ENCODE measurements at places on chromosomes 5 and 9.

DNA sequence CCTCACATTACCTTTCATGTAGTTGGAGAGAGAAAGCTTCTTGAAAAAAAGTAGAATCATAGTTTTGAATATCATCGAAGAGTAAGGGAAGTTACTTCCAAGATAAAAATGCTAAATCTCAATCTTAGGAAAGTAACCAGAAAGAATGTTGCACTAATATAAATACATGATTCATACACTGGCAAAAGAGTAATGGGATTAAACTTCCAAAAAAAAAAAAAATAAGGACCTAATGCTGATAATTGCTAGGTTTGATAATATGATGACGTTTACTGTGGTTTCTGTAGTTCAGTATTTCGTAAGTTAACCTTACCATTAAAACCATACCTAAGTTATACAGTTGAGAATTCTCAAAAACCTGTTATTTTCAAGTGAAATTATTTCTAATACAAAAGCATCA, 573.8 kb upstream of the CDH9 start:
- DNase-seq = no peak

- no peak for DNase-seq
Observed at GRCh38 chr9:82332774-82333152, 344.2 kb downstream of the SPATA31D1 start.

DNA sequence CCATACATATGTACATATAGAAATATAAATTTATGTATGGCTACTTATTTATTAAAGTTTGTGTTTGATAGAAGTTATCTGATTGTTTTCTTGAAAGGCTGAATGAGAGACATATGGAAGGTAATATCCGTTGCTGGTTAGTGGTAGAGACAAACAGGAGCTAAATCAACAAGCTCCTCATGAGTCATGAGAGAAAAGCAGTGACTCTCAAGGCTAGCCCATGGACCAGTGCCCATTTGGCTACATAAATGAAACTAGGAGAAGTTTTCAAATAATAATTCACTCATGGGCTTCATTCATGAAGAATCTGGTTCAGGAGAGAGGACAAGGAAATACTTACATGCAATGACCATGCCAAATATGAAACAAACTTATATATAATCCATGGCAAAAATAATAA, 504.5 kb upstream of the ITGA1 start:
- DNase-seq = no peak

- no peak for DNase-seq
Observed at GRCh38 chr9:14398473-14398872, 84.5 kb upstream of the NFIB start.

GRCh38 chr9:27929841-27930240, 356.6 kb upstream of the C9orf72 start:
- no peak for DNase-seq

GRCh38 chr5:169944922-169945680, 35.2 kb downstream of the INSYN2B start:
- DNase-seq = no peak

GRCh38 chr9:98690686-98691085, 18.0 kb downstream of the GABBR2 start:
- no peak for DNase-seq

- DNase-seq = no peak
Observed at GRCh38 chr5:82312373-82312856, 34.3 kb upstream of the RPS23 start.

DNA sequence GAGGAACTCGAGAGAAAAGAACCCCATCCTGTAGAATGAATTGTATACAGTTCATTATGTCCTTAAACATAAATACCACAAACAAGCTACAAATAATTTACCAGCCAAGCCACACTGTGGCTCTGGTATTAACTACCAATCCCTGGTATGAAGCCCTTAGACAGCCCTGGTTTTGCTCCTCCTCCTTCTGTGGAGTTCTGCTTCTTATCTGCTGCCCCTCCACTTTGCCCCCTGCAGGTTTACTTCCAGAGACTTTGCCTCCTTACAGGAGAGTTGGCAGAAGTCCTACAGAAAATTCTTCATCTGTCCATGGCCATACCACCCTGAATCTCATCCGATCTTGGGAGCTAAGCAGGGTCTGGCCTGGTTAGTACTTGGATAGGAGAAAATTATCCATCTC, 219.8 kb downstream of the ACTL7B start:
- DNase-seq = no peak

GRCh38 chr5:22341406-22341805, 511.7 kb downstream of the CDH12 start:
- no peak for DNase-seq

DNA sequence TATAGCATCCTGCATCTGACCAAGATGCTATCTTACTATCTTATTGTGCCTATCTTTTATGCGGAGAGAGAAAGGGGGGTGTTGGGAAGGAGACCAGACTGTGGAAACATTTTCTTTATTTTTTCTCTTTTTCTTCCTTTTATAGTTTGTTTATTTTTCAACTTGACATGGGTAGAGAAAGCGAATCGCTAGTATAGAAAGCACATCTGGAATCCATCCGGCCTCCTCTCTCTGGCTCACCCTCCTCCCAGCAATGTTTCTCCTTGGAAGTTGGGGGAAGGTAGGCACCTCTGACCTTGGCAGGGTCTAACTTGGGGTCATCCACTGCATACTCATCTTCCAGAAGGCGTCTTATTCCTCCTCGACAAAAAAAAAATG, 3.9 kb downstream of the S1PR3 start:
- DNase-seq = no peak

GRCh38 chr5:169318556-169318955, 17.6 kb upstream of the SLIT3 start:
- no peak for DNase-seq

GRCh38 chr5:67880511-67880805, 335.1 kb upstream of the PIK3R1 start:
- no peak for DNase-seq

GRCh38 chr9:1514250-1514649, 464.1 kb downstream of the DMRT2 start:
- DNase-seq = no peak

DNA sequence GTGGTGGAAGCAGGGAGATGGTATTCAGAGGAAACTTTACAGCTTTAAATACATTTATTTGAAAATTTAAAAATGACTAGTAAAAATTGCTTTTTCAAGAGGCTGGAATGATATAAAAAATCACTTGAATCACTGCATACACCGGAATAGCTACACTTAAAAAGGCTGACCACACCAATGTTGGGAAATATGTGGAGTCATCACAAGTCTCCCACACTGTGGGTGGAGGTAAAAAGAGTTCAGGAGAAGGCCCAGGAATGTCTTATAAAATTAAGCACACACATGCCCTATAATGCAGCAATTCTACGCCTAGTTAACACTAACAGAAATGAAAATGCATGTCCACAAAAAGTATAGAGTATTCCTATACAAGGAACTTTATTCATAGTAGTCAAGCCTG, 198.1 kb downstream of the ROR2 start:
- no peak for DNase-seq

DNA sequence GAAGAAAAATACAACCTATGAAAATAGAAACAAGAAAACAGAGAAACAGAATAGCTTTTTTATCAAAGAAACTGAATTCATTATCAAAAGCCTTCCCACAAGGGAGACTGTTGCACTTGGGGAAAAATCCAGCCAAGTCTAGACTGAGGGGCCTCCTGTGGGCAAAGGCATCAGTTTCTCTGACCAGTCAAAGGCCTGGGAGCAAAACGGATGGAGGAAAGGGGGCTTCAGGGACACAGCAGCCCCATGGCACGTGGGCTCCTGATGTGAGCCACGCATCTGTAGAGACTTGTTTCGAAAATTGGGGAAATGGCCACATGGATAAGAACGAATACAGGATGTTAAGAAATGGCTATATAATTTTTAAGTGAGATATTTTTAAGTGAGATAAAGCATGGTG, 21.1 kb downstream of the ZDHHC11B start:
- DNase-seq = no peak

DNA sequence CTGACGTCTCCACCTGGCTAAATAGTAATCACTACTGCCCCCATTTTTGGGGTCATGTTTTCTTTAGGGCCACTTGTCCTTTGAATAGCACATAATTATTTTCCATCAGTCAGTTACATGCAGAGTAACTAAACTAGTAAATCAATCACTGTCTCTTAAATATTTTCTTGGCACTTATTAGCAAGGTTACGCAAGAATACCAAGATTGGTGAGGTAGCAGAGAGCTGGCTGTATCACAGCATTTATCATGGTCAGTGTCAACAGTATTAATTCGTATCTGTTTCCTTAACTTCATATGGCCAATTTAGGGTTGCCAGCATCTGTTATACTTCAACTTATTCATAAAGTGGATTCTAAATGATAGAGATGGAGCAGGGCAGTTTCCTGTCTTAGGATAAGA, 346.8 kb upstream of the FAM174A start:
- DNase-seq = no peak

GRCh38 chr9:136531186-136531903, 14.5 kb downstream of the NOTCH1 start:
- DNase-seq = no peak

DNA sequence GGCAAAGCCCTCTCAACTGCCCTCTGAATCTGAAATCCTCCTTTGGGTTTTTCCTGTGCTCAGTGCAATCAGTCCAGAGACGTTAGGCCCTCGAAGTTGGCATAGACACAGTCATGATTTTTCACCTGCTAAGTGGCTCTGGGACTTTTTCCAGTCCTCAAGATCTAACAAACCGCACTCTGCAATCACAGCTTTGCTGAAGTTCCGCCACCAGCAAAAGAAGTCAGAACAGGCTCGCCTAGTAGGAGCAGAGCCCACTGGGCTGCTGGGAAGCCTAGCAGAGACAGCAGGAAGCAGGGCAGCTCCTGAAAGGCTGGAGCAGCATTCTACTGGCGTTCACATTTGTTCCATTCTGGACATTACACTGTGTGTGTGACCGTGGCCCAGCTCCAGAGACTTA, 222.8 kb upstream of the KIF2A start:
- no peak for DNase-seq

DNA sequence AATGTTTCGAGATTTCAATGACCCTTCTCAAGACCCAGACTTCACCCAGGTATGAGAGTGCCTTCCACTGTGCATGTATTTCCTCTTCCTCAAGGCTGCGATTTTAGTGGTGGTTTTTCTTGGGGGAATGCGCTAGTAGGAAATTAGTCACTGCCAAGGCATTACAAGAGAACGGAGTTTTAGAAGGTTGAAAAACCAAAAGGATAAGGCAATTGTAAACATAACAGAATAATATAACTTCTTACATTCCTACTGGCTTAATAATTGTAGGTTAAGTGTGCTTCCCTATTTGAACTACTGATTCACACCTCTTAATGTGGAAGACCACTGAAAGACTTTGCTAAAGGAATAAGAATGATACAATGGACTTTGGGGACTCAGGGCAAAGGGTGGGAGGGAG, 38.9 kb downstream of the ACO1 start:
- no peak for DNase-seq

GRCh38 chr5:131749138-131749537, 47.7 kb downstream of the FNIP1 start:
- no peak for DNase-seq

DNA sequence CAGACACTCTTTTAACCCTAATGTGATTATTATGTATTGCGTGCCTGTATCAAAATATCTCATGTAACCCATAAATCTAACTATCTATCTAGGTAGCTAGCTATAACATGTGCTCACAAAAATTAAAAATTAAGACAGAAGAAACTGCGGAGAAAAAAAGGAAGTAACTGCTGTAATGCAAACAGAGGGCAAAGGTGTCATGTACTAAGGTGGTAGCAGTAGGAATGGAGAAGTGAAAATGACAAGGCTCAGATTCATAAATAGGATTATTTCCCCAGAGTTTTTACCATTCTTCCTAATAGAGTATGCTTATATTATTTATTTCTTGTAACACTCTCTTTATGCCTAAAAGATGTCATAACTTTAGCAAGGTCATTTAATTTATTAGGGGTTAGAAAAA, 1527.5 kb upstream of the C9orf72 start:
- no peak for DNase-seq

DNA sequence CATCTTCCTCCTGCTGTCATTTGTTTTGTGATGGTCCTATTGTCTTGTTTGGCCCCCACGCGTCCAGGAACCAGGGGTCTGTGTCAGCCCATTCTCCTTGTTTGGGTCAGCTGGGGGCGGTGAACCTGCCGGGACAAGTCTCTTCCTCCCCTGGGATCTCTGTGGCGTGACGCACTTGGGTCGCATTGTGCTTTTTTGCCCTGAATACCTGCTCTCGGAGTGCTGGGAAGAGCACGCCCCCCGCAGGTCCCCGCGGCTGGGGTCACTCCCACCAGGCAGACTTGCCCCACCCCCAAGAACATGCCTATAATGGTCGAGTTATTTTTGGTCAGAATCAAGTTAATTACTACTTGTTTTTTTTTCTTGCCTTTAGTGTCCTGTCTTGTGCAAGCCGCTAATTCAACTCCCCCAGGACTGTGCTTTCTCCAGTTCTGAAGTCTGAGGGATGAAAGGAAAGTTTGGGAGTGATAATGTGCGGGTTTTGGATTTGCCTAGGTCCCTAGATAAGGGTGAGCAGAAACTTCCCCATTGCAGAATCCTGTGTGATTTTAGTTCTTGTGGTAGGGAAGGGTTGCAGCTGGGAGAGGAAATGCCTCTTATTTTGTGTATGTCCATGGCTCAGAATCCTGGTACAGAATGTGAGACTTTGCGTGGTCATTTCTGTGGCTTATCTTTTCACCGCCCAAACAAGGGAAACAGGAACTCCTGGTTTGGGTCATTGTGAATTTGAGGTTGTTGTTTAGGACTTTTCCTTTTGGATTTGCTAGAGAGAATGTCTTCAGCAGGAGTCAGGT, 789 bp downstream of the ACER2 start:
- no peak for DNase-seq

DNA sequence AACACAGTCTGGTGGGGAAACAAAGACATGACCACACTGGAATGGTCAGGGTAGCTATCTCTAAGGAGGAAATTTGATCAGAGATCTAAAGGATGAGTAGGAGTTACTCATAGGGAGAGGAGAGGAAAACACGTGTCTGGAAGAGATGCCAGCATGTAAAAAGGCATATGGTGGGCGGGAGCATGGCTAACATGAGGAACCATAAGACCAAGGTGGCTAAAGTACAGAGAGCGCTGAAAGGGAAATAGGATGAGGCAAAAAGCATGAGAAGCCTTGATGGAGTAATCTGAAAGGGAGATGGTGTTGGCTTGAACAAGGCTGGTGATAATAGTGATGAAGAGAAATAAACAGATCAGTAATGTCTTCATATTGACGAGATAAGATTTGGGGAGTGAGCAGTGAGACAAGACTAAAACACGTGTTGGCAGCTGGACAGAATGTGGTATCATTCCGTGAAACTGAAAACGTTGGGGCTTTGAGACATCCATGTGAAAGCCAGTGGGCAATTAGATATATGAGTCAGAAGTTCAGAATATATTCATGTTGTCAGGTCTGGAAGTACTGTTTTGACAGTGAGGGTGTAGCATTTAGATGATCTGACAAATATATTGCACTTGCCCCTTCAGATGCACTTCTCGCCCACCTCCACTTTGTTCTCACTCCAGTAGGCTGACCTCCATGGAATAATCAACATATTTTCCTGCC, 209.1 kb upstream of the KCNN2 start:
- DNase-seq = no peak

- DNase-seq = no peak
Observed at GRCh38 chr5:123365156-123365555, 58.0 kb downstream of the CEP120 start.

GRCh38 chr5:133141746-133142145, 89.9 kb downstream of the HSPA4 start:
- DNase-seq = no peak

GRCh38 chr5:175823731-175824525, 47.5 kb upstream of the CPLX2 start:
- DNase-seq = no peak

All from stimulated activated CD8-positive, alpha-beta memory T cell treated with anti-CD3 and anti-CD28 coated beads, Interleukin-15, amount 100 ng/mL, for 1 hour (primary cell).